Activated CD4-positive, alpha-beta T cell treated with anti-CD3 and anti-CD28 coated beads for 4 hours (primary cell): ENCODE measurements at places on chromosomes 7 and 10.

DNA sequence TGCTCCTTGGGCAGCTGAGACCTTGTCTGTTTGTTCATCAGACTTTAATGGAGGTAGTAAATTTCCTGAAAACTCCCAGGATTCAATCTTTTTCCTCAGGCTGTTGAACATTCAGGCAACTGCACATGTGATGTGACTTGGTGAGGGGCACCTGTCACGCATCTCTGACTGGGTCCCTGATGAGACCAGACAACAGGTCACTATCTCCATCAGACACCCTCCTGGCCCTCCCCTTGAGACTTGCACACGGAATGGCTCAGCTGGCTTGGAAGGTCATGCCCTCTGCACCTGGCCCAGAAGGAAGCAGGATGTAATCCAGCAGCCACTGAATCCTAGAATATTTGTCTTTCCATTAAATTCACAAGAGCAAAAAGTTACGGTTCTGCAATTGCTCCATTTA is 15.9 kb downstream of the AQP1 start:
- DNase-seq, result no peak

- no peak for DNase-seq
Measured at GRCh38 chr7:44678471-44679179, 70.0 kb upstream of the ZMIZ2 start.

GRCh38 chr10:113475381-113475807 is 77.5 kb upstream of the HABP2 start:
- DNase-seq, result no peak

GRCh38 chr7:44787762-44788161 is 8.7 kb upstream of the PPIA start:
- DNase-seq, result no peak

DNA sequence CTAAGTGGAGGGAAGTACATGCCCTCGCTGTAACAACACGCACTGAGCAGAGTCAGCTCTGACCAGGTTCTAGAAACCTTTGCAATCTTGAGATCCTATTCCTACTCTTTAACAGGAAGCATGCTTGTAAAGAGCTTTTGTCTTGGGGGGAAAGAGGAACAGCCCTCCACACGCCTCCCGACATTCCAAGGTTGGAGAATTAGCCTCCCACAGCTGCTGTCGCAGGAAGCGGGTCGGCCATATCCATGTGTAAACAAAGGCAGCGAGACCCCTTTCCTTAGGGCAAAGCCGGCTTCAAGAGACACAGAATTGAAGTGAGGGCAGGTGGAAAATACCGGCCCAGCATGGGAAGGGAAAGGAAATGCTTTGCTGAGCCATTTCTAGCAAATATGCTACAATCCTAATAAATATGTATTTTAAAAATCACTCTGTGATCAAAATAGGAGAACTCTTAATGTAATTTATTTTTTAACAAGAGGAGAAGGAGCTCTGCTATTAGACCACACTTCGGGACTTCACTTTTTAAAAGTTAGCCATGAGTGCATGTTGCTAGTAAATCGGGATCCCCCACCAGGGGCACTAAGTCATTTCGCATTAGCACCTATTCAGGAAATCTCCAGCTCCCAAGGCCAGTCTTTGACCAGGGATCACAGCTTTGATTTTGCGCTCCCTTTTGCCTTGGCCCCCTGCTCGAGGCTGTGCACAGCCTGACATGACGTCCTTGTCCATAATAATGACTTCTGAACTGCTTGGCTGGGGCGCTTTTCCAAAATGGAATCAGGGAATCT is 55.9 kb downstream of the FAM204A start:
- no peak for DNase-seq

- no peak for DNase-seq
Measured at GRCh38 chr10:43679509-43679908, 30.8 kb upstream of the ZNF32 start.

DNA sequence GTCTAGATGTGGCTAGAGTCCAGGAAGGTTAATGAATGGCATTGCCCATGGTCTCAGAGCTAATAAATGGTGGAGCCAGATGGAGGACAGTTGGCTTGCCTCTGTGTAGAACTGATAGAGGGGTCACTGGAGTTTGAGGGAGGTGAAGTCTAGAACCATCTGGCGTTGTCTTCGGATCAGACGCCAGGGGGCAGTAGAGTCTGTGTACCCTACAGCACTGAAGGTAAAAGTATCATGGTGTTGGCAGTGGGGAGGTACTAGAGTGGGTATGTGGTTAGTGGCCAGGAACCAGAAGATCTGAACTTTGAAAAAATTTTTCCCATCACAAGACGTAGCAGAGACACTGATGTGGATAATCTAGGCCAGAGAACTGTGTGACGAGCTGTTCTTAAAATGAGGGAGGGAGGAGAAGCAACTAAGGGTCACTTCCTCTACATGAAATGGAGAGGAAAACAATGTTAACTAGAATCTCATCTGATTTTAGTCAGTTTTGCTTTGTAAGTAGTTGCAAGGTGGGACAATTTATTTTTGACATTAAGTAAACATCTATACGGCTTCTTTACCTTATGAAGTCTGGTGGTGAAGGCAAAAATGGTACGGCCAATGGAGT is 227.9 kb upstream of the PRSS58 start:
- DNase-seq, result no peak

GRCh38 chr10:2924431-2924830 is 142.9 kb upstream of the PFKP start:
- no peak for DNase-seq

GRCh38 chr7:151823566-151824372 is 53.1 kb downstream of the PRKAG2 start:
- no peak for DNase-seq

DNA sequence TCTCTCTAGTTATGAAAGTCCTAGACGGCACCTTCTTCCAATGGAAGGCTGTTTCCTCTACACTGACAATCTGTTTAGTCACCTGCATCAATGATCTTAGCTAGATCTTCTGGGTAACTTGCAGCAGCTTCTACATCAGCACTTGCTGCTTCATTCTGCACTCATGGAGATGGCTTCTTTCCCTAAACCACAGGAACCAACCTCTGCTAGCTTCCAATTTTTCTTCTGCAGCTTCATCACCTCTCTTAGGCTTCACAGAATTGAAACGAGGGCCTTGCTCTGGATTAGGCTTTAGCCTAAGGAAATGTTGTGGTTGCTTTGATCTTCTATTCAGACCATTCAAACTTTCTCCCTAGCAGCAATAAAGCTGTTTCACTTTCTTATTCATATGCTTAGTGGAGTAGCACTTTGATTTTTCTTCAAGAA is 24.6 kb downstream of the NAMPT start:
- no peak for DNase-seq

DNA sequence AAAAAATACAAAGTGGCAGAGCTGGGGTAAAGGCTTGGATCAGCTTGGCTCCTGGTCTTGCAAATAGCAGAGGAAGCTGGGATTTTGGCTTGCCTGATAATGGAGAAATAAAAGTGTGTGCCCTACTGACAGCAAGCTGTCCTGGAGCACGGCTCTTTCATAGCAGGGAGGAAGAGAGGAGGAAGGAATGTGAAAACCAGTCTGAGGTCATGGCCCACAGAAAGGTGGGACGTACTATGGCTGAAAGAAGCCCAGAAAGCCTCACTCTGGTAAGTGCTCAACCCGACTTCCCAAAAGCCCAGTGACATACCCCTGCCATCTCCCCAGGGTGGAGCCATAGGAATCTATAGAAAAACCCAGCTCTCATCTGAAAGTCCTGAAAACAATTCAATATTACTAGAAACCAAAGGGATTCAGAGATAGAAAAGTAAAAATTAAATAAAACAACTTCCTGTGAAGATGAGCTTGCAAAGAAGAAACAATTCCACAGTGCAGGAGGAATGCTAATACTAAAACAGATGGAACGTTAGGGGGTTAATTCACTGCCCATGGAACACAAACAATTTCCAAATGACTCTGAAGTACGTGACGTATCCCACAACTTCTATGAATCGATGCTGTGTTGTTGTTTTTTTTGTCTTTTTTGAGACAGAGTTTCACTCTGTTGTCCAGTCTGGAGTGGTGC is 246.7 kb upstream of the PTN start:
- no peak for DNase-seq

- no peak for DNase-seq
Measured at GRCh38 chr10:7146189-7146588, 264.6 kb downstream of the SFMBT2 start.

DNA sequence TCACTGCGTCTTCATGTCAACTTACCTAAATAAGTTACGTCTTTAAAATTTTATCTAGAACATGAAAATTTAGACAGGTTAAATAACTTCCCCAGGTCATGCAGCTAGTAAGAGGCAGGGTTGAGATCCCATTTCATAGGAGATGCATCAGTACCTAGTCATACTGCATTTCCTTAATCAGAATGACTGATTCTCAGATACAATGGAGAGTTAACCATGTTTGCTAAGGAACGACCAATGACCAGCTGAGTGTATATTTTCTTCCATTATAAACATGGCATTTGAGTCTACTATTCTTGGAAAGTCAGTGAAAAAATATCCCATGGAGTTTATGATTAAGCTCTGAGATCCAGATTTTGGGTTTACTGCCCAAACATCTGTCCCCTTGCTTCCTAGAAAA is 39.6 kb downstream of the ENTPD1 start:
- no peak for DNase-seq

DNA sequence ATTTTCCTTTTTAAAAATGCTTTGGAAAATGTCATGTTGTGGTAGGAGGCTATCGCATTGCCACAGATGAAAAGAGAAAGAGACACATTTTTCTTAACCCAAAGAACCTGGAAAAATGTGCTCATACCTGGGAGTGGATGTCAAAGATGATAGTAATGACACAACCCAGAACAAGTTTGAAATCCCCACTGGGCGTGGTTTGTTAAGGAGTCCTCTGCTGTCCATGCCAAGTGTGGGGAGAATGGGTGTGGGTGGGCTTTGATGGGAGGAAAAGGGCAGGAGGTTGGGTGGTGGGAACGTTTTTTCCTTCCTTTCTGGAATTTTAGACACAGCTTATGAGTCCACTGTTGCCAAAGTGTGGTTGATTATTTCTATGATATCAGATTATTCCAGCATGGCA is 10.9 kb downstream of the OPTN start:
- DNase-seq, result no peak

DNA sequence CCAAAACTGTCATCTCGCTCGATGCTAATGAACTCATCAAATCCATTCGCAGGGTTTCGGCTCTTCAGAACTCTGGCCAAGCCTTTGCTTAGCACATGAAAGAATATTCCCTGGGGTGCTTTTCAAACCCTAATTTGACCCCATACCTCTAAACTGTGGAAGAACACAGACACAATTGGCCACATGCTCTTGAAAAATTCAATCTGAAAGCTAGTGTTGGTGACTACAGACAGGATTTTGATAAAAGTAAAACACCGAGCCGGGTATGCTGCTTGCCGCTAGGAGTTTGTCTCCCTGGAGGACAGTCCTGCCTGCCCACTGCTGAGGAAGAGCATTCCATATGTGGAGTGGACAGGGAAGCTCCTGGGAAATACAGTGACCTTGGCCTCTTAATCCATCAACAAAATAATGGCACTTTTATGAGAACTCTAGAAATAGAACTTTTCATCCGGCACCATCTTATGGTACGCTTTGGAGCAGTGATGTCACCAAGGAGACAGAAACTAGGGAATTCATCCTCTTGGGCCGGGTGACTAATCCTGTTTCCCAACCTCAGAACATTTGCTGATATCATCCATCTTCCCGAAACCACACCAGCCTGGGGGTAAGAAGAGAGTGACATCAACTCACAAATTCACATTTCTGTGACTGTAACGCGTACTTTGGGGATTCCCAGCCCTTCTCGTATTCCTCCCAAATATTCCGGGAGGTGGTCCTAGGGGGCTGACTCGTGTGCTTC is 34.2 kb downstream of the MTURN start:
- no peak for DNase-seq

GRCh38 chr7:107850643-107851042 is 40.3 kb upstream of the DLD start:
- no peak for DNase-seq

DNA sequence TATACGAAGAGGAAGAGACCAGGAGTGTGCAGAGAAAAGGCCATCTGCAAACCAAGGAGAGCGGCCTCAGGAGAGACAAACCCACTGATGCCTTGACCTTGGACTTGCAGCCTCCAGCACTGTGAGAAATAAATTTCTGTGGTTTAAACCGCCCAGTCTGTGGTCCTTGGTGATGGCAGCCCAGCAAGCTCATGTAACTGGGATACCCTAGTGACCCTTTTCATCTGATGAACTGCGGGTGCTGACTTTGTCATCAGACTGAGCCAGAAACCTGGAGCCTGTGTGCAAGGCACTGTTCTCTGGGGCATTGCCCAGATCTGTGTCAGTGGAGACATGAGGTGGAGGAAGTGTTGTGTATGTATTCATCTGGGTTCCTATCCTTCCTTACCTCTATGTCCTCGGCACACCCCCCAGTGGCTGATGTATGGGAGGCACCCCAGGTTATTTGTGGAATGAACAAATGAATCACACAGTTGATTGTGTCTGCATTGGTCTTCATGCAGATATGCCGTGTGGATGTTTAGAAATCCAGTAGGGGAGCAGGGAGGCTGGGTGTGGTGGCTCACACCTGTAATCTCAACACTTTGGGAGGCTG is 64.5 kb upstream of the BTBD16 start:
- DNase-seq, result no peak

DNA sequence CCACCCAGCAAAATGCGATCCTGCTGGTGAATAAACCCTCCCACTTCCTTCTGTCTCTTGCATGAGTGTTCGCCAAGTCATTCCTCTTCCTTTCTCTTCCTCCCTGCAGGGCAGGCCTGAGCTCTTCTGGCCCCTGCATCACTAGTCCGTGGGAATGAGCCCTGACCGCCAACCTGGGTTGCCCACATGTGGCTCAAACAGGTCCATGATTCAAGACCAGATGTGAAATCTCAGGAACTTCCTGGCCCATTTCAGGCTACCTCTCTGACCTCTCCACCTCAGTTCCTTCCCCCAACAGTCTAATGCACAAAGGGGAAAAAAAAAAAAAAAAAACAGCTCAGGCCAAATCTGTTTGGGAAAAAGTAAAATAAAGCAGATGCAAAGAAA is 5.4 kb upstream of the YWHAG start:
- no peak for DNase-seq

DNA sequence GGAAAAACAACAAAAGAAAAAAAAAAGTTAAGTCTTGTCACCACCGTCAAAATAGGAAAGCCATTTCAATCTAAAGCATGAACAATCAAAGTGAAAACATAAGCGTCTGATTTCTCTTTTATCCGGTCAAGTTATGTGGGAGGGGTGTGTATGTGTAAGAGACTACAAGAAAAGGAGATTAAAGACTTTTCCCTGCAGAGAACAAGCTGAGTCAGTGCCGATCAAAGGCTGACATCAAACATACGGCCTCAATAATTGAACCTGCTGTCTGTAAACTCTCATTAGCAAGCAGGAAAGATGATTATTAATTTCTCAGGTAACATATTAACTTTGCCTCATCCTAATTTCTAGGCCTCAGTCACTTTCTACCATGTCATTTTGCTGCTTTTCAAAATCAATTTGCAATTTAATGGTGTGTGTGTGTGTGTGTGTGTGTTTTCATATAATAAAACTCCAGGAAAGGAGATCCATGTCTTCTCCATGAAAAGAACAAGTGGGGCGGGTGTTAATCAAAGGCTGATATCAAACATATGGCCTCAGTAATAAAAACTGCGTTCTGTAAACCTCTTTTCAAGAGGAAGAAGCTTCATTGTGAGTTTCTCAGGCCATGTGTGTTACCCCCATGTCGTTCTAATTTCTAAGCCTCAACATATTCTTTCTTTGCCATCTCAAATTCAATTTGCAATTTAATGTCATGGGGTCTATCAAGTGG is 649.1 kb upstream of the SORCS1 start:
- DNase-seq, result no peak
